ENCODE measurements at places on chromosomes 1 and 21.

DNA sequence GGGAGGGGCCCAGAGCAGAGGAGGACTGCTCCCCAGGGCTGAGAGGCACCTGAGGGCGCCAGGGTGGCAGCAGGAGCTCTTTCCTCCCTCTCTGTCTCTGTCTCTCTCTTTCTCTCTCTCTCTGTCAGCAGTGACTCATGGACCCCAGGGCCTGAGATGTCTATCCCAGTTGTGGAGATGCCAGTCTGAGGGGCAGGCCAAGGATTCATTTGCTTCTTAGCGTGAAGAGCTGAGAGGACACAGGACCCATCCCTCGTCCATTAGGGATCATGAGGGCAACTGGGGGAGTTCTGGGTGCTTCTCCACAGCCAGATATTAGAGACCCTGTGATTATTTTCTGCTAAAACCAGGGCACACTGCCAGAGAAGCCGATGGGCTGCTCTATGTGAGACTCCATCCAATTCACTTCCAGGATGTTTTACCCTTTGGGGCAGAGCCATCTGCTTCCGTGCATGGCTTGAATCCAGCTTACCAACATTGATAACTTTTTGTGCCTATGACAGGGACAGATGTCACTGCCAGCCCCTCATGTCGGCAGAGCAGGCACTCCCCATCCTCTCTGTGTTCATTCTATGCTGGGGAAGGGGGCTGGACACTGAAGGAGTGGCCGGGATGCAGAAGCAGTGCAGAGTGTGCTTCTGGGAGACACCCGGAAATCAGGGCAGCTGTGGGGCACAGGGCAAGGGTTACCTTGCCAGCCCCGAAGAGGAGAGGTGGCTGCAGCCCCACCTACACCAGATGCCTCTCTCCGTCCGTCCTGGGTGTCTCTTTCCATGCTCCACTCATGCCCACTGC is 4.1 kb upstream of the PCBP3 start:
- no peak for DNase-seq

GRCh38 chr1:5661196-5662085 is 330.8 kb downstream of the NPHP4 start:
- peak; percentile 47 for DNase-seq

DNA sequence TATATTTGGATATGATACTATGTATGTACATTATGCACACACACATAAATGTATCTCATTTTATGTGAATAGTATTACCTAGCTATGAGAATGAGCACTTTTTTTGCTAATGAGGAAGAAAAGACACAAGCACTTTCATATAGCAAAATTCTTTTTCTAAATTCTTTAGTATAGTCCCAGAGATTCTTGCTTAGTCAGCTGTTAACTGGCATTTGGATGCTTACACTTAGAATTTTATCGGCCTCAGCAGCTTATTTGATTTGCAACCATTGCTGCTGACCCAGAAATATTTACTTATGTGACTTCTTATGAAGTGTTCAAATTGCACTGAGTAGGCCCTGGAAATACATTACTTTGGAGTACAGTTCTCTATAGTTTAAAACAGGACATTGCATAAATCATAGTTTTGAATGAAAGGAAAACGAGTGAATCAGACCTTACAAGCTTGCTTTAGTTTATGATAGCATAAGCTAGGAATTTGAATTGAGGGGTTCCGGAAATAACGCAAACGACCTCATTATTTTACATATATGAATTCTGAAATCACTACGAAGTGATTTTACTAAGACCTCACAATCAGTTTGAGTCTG is 653.9 kb upstream of the NEGR1 start:
- DNase-seq, result no peak

- DNase-seq, result no peak
Measured at GRCh38 chr1:94384485-94385265, 33.5 kb upstream of the ABCD3 start.

DNA sequence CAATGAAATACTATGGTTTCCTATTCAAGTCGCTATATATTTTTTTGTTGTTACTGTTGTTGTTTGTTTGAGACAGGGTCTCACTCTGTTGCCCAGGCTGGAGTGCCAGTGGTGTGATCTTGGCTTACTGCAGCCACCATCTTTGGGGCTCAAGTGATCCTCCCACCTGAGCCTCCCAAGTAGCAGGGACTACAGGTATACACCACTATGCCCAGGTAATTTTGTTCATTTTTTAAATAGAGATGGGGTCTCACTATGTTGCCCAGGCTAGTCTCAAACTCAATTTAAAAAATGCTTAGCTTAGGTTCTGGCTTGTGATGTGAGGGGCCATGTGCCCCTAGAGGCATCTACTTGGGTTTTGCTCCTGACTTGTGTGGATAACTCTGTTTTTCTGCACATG is 9.8 kb downstream of the RABIF start:
- no peak for DNase-seq

All from sciatic nerve (tissue), 2 donors.